ENCODE measurements at places on chromosomes 6 and 20.

GRCh38 chr6:158143700-158144099 is 24.4 kb downstream of the SERAC1 start:
- no peak for DNase-seq

GRCh38 chr6:147738099-147738498 is 229.6 kb downstream of the SAMD5 start:
- no peak for DNase-seq

- no peak for DNase-seq
Measured at GRCh38 chr20:15012566-15012965, 675.2 kb upstream of the FLRT3 start.

GRCh38 chr6:130927305-130927704 is 100.1 kb downstream of the SMLR1 start:
- no peak for DNase-seq

DNA sequence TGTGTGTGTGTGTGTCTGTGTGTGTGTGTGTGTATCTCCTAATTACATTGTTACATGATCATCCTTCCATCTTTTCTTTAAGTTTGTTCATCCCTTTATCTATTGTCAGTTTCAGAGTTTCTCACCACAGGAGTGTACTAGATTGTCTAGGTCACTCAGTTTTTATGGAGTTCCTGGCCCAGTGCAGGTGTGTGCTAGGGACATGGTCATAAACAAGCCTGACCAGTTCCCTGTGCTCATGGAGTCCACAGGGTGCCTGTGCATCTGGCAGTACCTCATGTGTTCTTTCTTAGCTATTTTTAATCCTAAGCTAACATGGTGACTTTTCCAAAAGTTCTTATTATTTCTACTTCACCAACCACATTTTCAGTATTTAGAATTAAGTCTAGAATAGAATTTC is 43.9 kb downstream of the PHACTR2 start:
- DNase-seq = no peak

GRCh38 chr20:25548613-25549086 is 36.7 kb downstream of the NINL start:
- DNase-seq = no peak

- no peak for DNase-seq
Measured at GRCh38 chr6:138109042-138109997, 2.1 kb upstream of the PERP start.

DNA sequence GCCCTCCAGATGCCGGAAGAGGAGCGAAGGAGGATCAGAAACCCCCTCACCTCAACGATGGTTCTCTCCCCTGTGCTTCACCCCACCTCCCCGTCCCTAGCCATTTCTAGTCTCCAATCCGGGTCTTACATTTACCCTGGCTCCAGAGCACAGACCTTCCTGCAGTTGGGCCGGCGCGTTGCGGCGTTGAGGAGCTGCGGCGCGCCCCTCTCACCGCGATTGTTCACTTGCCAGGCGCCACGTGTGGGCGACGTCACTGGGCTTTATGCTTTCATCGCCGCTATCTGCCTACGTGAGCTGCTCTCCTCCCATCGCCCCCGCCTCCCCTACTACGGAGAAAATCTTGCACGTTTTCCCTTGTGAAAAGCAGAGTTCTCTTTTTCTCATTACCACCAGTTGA is at the start of gene CRISP2:
Gene CRISP2 (minus strand): TSS at position 198 of the 400 bp plus-strand sequence. CDS start 4,347 bp downstream, outside the sequence.
- no peak for DNase-seq

GRCh38 chr6:91713911-91714310 is 1127.0 kb upstream of the MAP3K7 start:
- DNase-seq = no peak

DNA sequence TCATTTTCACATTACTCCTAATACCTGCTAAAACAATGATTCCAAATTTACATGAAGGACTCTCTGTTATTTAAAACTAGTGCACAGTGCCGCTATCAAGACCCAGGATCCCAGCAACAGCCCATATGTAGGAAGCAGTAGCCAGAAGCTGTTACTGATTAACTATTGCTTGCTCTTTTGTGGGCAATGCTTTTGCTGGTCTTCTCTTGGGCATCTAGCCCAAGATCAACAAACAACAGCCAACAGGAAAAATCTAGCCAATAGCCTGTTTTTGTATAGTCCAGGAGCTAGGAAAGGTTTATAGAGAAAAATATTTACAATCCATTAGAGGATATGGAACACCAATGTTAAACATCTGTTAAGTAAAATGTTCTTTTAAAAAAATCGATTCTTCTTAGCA is 22.1 kb upstream of the TENT5A start:
- DNase-seq = no peak

DNA sequence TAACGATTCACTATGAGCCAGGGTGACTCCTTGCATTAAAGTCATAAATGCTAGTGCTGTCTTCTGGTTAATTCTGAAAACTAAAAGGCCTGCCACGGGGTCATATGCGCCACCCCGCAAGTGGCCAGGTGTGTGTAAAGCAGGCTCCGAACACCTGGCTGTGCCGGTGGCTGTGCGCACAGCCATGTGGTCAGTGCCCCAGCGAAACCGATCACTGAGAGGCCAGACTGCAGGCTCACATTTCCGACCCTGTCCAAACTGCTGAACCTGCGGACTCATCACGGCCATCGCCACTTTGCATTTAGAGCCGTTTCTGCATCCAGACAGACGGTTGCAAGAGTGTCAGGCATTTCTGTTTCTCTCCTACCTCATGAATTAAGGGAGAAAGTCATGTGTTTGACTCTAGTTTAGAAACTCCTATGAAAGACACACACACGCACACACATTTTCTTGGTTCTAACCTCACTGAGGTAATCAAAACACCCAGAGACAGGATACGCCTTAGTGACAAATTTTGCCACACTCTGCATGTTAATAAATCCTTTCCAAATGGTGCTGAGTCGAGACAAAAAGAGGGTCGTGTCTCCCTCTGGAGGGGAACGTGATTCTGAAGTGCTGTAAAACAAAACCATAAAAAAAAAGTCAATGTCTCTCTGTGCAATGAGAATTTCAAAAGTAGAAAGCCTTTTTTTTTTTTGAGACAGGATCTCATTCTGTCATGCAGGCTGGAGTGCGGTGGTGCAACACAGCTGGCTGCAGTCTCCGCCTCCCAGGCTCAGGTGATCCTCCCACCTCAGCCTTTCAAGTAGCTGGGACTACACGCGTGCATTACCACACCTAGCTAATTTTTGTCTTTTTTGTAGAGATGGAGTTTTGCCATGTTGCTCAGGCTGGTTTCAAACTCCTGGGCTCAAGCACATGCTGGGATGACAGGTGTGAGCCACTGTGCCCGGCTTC is 31.0 kb upstream of the TCFL5 start:
- DNase-seq = no peak

GRCh38 chr6:775863-776262 is 82.9 kb upstream of the EXOC2 start:
- no peak for DNase-seq

GRCh38 chr6:139161817-139162284 is 27.0 kb downstream of the HECA start:
- DNase-seq = no peak

- DNase-seq = no peak
Measured at GRCh38 chr6:142947714-142948480, 2.9 kb upstream of the HIVEP2 start.

- DNase-seq = no peak
Measured at GRCh38 chr6:20192625-20193024, 19.6 kb downstream of the MBOAT1 start.

DNA sequence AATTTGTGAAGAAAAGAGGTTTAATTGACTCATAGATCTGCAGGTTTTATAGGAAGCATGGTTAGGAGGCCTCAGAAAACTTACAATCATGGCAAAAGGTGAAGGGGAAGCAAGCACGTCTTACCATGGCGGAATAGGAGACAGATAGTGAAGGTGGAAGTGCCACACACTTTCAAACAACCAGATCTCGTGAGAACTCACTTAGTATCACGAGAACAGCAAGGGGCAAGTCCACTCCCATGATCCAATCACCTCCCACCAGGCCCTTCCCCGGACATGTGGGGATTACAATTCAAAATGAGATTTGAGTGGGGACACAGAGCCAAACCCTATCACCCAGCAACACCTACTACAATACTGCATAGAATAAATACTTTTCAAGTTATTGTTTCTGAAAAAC is 7.3 kb upstream of the HEBP2 start:
- no peak for DNase-seq

GRCh38 chr6:106630366-106630765 is 988 bp downstream of the QRSL1 start:
- no peak for DNase-seq

DNA sequence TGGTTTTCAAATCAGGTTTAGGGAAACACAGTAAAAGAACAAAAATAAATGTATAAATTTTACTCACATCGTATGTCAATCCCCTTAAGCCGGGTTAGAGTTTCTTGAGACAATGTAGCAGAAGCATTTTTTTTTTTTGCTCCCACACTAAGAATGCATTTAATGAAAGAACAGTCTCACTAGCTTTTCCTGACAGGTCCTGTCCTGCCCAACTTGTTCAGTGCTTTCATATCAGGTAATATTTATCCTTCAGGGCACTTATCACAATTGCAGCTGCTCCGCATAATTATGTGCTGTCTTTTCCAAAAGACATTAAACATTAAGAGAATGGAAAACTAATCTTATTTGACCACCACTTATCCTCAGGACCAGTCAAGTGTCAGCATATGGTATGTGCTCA is 632.0 kb downstream of the HTR1B start:
- DNase-seq = no peak
